Nucleus accumbens (tissue), 56 donors: ENCODE measurements at places on chromosomes 2 and 18.

DNA sequence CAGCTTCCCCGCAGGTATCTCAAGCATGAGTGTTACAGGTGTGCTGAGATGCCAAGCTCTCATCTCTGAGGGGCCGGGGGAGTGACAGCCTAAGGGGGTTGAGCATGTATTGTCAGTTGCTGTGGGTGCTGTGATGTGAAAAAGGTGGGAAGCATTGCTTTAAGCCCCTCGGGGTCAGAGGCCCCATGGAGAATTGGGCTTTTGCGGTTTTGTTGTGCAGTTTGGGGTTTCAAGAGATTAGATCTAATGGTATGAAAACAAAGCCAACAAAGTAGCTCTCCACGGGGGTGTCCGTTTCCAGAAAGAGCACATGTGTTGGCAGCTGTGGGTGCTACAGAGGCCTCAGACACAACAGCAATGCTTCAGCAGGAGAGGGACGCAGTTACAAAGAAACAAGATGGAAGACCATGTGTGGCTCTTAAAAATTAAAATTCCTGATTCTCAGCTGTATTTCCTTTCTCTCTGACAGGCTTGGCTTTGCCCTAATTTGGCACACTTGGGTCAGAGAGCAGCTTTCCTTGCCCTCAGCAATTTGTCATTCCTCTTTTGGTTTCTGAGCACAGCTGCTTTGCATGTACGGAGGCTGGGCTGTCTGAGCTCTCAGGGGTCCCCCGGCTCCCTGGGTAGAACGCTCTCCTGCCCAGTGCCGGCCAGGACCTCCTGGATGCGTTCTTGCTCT lies 69.9 kb downstream of the TMEM247 start:
- peak; percentile 65 for DNase-seq

DNA sequence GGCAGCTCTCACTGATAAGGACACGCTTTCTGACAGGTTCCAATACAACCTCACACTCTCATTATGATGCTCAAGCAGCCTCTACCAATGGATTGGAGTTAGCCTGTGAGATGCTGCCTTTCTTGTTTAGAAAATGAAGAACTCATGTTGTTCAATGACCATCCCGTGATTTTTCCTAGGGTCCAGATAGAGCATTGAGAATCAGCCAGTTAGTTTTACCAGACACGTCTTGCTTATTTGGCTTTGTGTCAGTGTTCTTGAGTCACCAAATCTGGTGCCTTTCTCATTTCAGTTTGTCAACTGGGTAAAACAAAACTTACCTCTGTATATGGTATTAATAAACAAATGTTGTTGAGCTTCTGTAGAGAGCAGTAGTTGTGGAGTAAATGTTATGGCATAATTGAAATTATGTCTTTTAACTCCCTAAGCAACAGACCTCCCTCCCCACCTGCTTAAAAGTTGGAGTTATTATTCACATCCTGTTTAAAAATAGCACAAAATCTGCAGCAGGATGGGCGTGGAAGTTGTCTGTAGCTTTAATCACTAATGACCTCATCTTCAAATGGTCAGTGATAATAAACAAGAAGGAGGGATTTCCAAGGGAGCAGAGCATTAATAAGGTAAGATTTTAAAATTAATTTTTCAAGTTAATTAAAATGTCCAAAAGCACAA lies 167.3 kb downstream of the HRH4 start:
- no peak for DNase-seq

GRCh38 chr2:38370664-38371063 lies 6.4 kb downstream of the ATL2 start:
- no peak for DNase-seq

GRCh38 chr2:88069117-88069516 lies 1.5 kb downstream of the SMYD1 start:
- no peak for DNase-seq

GRCh38 chr2:142857256-142858164 lies 20.0 kb upstream of the KYNU start:
- no peak for DNase-seq

DNA sequence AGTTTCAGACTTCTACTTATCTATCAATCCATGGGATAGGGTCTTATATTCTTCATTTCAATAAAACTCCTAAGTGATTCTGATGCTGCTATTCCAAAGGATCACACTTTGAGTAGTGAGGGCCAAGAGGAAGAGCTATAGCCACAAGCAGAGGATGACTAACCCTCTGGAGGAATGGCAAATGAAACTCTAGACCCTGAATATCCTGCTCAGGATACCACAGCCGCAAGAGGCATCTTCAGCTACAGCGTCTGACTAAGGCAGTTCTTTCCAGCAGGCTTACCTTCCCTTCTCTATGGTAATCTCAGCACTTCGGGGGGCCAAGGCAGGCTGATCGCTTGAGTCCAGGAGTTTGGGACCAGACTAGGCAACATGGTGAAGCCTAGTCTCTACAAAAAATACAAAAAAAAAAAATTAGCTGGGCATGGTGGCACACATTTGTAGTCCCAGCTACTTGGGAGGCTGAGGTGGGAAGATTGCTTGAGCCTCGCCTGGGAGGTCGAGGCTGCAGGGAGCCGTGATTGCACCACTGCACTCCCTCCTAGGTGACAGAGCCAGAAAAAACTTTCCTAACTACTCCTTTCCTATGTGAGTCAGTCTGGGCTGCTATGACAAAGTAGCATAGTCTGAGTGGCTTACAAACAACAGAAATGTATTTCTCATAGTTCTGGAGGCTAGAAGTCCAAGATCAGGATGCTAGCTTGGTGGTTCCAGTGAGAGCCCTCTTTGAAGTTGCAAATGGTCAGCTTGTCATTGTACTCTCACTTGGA lies 371.9 kb downstream of the IRS1 start:
- DNase-seq: no peak

GRCh38 chr2:79292958-79293315 lies 133.4 kb upstream of the REG3A start:
- DNase-seq: no peak

GRCh38 chr2:147603447-147603846 lies 241.4 kb upstream of the ACVR2A start:
- no peak for DNase-seq

DNA sequence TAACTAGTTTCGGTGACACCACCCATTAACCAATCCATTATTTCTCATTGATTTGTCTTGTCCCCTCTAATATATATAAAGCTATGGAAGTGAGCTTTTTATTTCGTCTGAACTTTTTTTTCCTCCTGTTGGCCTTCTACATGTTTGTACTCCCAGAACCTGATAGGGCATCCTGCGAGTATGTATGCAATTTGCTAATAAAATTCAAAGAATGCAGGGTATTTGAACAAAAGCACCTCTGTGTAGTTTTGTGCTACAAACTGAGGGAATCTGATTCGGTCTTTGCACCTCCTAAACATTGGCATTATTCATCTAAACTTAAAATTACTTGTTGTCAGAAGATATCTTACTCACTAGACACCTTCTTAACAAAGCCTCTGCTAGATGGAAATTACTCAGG lies 242.9 kb upstream of the TMEFF2 start:
- no peak for DNase-seq
